ENCODE measurements at places on chromosomes 13 and 19.

GRCh38 chr19:55437410-55437809 is 5.7 kb downstream of the SHISA7 start:
- DNase-seq: peak; percentile 20

GRCh38 chr19:46503848-46504453 is 8.3 kb upstream of the PNMA8B start:
- no peak for DNase-seq

DNA sequence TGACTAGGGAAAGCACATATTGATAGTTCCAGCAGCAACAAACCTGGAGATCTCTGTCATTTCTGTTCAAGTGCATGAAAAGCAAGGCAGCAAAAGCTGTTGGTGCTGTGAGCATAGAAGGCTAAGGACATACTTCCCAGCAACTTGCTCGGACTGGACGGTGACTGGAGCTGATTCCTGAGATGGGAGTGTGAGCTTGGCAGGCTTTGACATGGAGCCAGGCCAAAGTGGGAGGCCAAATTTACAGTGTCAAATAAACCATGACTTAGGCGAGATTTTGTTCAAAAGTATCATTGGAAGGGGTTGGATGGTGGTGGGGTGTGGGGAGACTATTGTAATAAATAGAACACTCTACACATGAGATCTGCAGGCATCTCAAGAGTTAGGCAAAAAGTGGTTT is 5.9 kb upstream of the ARGLU1 start:
- no peak for DNase-seq

DNA sequence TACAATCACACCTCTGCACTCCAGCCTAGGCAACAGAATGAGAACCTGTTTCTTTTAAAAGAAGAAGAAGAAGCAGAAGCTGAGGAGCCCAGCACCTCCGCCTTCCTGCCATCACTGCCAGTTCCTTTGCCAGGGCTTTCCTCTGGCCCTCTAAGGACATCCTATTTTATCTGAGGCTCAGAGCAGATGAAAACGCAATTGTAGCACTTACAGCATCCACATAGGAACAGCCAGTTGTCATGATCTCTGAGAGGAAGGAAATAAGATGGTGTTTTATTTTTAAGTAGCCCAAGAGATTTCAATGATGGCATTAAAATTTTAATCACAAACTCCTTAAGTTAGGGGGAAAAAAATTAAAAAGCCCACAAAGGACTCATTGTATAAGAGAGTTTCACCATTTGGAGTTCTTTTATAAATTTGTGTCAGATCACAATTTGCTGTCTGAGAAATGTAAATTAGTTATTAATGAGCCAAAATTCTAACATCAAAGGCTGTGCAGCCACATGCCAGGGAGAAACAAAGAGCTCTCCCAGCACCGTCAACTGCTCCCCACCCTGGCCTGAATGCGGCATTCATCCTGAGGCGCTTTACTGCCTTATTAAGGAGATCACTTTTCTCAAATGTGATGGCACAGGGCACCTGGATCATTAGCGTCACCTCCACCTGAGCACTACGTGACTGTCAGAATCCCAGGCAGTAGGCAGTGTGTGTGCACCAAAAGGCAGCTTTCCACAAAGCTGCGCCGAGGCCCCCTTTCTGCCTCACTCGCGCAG is 393.0 kb downstream of the FOXO1 start:
- no peak for DNase-seq

- peak; percentile 24 for DNase-seq
Observed at GRCh38 chr19:32570081-32570785, 10.8 kb upstream of the PDCD5 start.

DNA sequence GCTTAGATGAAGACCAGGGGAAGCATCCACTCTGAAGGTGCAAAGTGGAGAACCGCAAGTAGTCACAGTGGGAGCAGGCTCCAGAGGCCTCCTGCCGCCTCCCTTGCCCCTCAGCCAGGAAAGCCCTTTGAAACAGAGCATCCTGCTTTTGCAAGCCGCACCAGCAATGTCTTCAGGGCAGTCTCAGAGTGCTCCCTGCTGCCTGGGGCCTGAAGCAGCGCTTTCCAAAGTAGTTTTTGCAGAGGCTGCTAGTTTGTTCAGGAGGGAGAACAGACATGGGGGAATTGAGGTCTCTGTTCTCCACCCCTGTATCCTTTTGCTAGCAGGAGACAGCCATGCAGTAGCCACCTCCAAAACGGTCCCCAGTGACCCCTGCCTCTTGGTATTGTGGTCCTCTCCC is 15.8 kb upstream of the POP4 start:
- no peak for DNase-seq

Data from activated naive CD4-positive, alpha-beta T cell treated with Interleukin-2 at 50 U/mL for 16 hours (primary cell).